ENCODE measurements at places on chromosomes 2 and 18. TPM values are rescaled to one million over a fixed set of nuclear protein-coding genes. Genes with fewer than 3 reads are reported as not detected.

The MROH2A gene
- total RNA-seq: not detected

The ACKR3 gene
- 20.0 TPM for total RNA-seq

The ZAP70 gene
- 0.82 TPM for total RNA-seq

The DNER gene
- total RNA-seq: 79.9 TPM

The CCDC74A gene
- total RNA-seq: 4.5 TPM

All from frontal cortex (tissue), 4 donors.